ENCODE measurements at places on chromosomes 5 and 9.

DNA sequence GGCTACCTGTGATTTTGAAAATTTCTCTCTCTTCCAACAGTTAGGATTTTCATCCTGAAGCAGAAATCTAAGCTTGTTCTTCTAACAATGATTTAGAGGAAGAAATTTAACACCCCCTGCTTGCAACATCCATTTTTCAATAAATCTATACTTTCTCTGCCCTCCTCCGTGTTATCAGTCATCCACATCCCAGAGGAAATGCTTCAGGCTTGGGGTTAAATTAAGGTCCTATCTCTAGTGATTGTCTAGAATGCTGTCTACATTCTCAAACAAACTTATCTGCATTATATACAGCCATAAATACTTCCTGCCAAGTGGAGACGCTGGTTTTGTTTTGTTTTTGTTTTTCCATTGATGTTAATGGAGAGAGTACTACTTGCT is 371.0 kb downstream of the CSNK1G3 start:
- no peak for DNase-seq

GRCh38 chr9:36765468-36766341 is 193.0 kb downstream of the MELK start:
- peak; percentile 11 for DNase-seq

- DNase-seq = no peak
Observed at GRCh38 chr5:88786789-88787188, 96.2 kb downstream of the MEF2C start.

DNA sequence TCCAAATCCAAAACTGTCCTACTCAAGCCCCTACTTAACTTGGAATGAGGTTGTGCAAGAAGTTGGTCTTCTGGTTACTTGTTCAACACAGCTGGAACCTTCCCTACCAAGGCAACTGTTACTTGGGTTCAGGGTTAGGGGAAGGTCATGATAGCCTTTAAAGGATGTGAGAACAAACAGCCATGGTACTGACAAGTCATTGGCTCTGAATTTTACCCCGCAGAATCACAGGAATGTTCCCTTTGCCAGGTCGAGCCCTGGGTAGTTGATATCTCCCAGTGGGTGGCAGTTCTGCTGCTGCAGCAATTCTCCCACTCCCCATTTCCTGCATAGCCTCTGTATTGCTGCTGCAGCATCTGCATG is 396.1 kb upstream of the MPDZ start:
- DNase-seq = no peak

GRCh38 chr5:133714161-133714915 is 102.0 kb upstream of the FSTL4 start:
- DNase-seq = no peak
